ENCODE measurements at places on chromosomes 13 and 19.
A peak's percentile ranks its signal among the peaks of the same experiment; 100 is the strongest.

DNA sequence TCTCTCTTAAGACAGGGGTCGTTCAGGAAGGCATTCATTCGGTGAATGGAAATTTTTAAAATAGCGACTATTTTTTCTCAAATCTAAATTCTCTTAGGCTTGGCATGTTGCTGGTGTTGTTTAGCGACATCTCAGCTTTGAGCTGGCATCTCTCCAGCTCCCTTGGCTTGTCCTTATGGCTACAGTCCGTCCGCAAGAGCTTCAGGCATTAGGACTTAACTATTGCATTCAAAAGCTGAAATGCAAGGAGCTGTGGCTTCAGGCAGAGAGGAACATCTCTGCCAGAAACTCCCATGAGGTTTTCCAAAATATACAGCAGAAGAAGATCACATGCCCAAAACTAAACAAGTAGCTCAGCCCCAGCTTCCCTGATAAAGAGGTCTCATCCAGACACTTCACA is 578.5 kb downstream of the EFNB2 start:
- no peak for ATAC-seq

DNA sequence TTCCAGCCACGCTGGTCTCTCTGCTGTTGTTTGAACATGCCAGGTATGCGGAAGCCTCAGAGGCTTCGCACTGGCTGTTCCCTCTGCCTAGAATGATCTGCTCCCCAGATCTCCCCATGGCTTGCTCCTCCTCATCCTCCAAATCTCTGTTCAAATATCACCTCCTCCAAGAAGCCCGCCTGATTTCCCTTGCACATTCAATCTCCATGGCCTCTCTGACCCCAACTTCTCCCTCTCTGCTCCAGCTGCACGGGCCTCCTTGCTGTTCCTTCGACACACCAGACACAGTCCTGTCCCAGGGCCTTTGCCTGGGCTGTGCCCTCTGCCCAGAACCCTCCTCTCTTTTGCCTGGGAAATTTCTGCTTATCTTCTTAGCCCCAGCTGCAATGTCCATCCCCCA is 52.5 kb upstream of the PTPRS start:
- no peak for ATAC-seq

DNA sequence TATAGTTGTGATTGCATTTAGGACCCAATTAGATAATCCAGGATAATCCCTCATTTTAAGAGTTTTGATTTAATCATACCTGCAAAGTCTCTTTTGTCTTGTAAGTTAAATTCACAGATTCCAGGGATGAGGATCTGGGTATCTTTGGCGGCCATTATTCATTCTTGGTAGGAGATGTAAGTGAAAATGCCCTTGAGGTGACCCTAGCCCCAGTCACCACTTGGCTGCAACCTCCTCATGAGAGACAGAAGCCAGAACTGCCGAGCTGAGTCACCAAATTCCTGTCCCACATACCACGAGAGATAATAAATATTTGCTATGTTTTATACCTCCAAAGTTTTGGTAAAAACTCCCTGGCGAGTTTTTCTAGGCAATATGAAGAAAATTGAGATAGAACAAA is 389.4 kb downstream of the RFC3 start:
- no peak for ATAC-seq

GRCh38 chr13:98575009-98575903 is 1.7 kb downstream of the STK24 start:
- ATAC-seq, result no peak

DNA sequence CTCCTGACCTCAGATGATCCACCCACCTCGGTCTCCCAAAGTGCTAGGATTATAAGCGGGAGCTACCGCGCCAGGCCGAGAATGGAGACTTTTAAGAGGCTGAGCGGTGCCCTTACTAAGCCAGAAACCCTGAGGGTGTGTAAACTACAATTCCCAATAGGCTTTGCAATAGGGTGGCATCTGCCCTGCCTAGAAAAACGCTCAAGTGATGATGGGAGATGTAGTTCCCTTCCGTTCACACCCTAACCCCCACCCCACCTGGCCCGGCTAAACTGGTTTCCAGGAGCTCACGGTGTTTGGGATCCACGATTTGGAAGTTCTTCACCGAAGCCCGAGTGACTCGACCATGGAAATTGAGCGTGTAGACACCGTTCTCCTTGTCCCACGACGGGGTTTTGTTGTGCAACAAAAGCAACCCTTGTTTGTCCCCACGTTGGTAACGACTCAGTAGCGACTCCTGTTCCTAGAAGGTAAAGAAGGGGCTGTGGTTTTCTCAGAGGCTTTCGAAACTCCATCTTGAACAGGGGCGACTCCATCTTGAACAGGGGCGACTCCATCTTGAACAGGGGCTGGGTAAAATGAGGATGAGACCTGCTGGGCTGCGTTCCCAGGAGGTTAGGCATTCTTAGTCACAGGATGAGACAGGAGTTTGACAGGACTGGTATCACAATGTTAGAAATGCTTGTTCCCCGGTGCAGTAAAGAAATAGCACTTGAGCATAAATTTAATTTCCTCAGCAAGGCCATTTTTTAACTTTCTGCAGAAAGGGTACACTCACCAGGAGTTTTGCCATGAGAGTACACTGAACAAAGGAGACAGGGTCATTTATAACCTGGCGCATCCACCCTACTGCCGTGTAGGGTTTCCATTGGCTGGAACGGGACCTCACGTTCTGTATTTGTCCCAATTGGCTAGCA is 9.8 kb downstream of the PPP1R15A start:
- ATAC-seq, result peak; percentile 58

Data from esophagus mucosa (tissue), 1 donor.